ENCODE measurements at places on chromosomes 4 and X.
A peak's percentile ranks its signal among the peaks of the same experiment; 100 is the strongest.

GRCh38 chrX:151633157-151633556 lies 62.1 kb upstream of the PRRG3 start:
- H3K4me1 ChIP-seq: no peaks in the 10 kb centered on the region
- H3K27me3 ChIP-seq: no peaks in the 10 kb centered on the region
- H3K27ac ChIP-seq: no peak overlapping the region

DNA sequence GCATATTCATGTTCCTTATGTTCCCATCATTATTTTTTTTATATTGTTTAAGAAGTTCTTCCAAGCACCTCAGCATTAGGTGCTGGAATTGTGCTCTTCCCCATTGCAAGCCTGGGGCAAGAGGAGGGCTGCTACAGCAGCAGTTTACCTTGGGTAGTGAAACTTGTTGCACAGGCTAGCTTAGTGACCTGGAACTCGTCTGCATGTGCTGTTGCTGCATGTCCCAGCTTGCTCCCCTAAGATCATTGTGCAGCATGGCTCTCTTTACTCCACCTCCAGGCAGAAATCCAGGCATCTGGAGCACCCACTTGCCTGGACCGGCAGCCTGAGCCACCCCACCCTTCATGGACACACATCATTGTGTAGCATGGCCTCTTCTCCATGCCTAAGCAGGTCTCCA lies 776.0 kb downstream of the GLUD2 start:
- H3K27ac ChIP-seq: no peak overlapping the region
- H3K4me3 ChIP-seq: no peak overlapping the region
- no peaks in the 10 kb centered on the region for H3K36me3 ChIP-seq
- H3K27me3 ChIP-seq: no peaks in the 10 kb centered on the region
- H3K4me1 ChIP-seq: no peaks in the 10 kb centered on the region

GRCh38 chr4:125140966-125141495 lies 173.7 kb upstream of the FAT4 start:
- no peaks in the 10 kb centered on the region for H3K4me1 ChIP-seq
- H3K27me3 ChIP-seq: no peaks in the 10 kb centered on the region
- H3K4me3 ChIP-seq: no peak overlapping the region

GRCh38 chrX:63525491-63525890 lies 174.4 kb upstream of the SPIN4 start:
- DNase-seq: no peak
- H3K4me1 ChIP-seq: no peaks in the 10 kb centered on the region
- no peaks in the 10 kb centered on the region for H3K27me3 ChIP-seq
- H3K36me3 ChIP-seq: no peaks in the 10 kb centered on the region
- H3K4me3 ChIP-seq: no peak overlapping the region

DNA sequence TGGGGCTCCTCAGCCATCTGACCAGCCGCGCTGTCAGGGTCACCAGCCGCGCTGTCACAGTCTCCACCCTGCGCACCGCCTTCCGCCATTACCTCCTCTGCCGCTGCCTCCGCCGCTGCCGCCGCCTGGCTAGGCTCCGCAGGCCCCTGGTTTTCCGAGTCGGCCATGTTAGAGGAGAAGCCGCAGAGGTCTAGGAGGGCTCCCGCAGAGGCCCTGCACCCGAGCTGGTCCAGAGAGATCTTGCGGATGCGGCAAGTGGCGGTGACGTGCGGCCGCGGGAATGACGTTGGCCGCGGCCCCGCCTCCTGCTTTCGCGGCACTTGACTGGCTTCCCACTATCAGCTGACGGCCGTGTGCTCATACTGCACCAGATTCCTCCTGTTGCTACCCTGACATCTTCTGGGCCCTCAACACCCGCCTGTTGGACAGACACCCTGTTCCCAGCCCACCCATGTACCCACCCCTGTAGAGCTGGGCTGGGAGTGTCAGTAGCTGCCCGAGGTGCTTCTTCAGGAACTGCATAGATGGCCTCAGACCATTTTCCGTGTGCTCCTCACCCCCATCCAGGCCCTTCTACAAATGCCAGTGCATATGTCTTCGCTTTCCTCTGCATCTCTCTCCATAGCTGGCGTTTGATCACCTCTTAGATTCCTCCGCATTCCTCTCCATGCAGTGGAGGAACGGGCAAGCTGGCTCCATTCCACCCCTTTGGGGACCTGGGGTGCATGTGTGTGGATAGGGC lies at the start of gene NAP1L5:
NAP1L5 (minus strand) TSS at position 242 of the 742 bp plus-strand sequence; CDS start at position 167, 75 bp downstream.
- peak within 1 kb of the TSS; percentile 64 for H3K4me3 ChIP-seq
- no peaks in the 10 kb centered on the region for H3K27me3 ChIP-seq
- peak within 1 kb of the TSS; percentile 56 for H3K27ac ChIP-seq
- DNase-seq: peak; percentile 55
- H3K36me3 ChIP-seq: peaks cover under 1% of the 10 kb centered on the region

- H3K27me3 ChIP-seq: peaks cover 6% of the 10 kb centered on the region
- no peaks in the 10 kb centered on the region for H3K4me1 ChIP-seq
- no peak for DNase-seq
- no peak overlapping the region for H3K4me3 ChIP-seq
These were observed 82.3 kb downstream of the ARHGAP24 start for GRCh38 chr4:85557016-85557901.

- no peaks in the 10 kb centered on the region for H3K36me3 ChIP-seq
- DNase-seq: no peak
- no peaks in the 10 kb centered on the region for H3K4me1 ChIP-seq
- no peak overlapping the region for H3K27ac ChIP-seq
- no peak overlapping the region for H3K4me3 ChIP-seq
These were observed 61.3 kb downstream of the HS3ST1 start for GRCh38 chr4:11367371-11367770.

DNA sequence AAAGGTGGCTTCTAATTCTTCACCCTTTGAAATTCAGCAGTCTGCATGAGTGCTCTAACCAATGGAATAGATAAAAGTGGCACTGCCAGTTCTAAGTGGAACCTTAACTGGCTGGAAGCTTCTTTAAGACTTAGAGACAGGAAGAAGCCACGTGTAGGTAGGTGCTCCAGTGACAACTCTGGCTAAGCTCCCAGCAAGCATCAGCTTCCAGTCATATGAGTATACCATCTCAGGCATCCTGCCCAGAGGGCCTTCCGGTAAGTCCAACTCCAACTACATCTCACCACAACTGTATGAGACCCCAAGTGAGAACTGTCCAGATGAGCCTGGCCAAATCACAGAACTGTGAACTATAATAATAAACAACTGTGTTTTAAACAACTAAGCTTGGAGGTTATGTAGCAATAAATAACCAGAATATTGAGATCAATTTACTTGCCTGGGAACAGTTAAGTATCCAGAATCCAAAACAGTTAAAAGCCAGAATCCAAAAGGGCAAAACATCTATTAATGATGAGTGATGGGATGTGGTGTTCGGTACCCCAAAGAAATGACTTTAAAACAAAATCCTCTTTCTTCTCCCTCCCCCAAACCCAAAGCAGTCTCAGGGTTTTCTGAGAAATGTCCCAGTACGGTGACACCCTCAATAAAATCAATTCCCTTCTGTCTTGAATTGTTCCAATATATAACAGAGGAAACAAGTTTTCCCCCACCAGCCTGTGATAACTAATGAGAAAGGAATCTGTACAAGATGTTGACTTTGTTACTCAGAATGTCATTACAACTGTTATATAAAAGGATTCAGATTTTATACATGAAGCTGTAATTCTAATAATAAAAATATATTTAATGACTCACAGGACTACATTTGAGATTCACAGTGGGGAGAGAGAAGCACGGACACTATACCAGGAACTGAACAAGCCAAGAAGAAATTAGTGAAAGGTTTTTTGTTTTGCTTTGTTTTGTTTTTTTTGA lies 4.2 kb downstream of the TSPAN5 start:
- peaks cover 10% of the 10 kb centered on the region for H3K4me1 ChIP-seq
- H3K4me3 ChIP-seq: no peak overlapping the region
- H3K27ac ChIP-seq: no peak overlapping the region
- no peaks in the 10 kb centered on the region for H3K27me3 ChIP-seq
- DNase-seq: no peak

- no peak for DNase-seq
- peak overlapping the region; percentile 98 for H3K27ac ChIP-seq
- peaks cover 9% of the 10 kb centered on the region for H3K4me1 ChIP-seq
- H3K4me3 ChIP-seq: peak overlapping the region; percentile 77
These were observed 1.1 kb downstream of the SLC9B2 start for GRCh38 chr4:103075435-103075893.

DNA sequence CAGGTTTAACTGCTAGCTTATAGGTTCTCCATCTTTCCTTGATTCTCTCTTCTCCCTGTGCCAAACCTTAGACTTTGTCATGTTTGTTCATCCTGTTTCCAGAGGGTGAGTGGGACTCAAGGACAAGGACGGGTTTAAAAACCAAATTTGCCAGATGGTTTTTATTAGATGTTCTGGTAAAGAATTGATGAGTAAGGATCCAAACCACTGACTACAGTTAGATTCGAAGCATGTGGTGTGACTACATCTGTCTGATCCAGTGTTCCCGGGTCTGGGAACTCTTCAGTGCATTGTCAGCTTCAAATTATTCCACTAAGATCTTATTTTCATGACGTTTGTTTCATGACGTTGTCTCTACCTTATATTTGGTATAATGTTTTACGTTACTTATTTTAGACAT lies 37.5 kb downstream of the MTMR1 start:
- no peaks in the 10 kb centered on the region for H3K4me1 ChIP-seq
- H3K36me3 ChIP-seq: no peaks in the 10 kb centered on the region
- DNase-seq: no peak

GRCh38 chr4:141541851-141542250 lies 94.5 kb upstream of the IL15 start:
- H3K27me3 ChIP-seq: no peaks in the 10 kb centered on the region
- no peaks in the 10 kb centered on the region for H3K4me1 ChIP-seq
- no peak overlapping the region for H3K4me3 ChIP-seq
- no peak overlapping the region for H3K27ac ChIP-seq

- no peaks in the 10 kb centered on the region for H3K36me3 ChIP-seq
- no peak for DNase-seq
- no peak overlapping the region for H3K27ac ChIP-seq
- H3K4me3 ChIP-seq: no peak overlapping the region
These were observed 5.8 kb upstream of the DGKQ start for GRCh38 chr4:978957-979701.

DNA sequence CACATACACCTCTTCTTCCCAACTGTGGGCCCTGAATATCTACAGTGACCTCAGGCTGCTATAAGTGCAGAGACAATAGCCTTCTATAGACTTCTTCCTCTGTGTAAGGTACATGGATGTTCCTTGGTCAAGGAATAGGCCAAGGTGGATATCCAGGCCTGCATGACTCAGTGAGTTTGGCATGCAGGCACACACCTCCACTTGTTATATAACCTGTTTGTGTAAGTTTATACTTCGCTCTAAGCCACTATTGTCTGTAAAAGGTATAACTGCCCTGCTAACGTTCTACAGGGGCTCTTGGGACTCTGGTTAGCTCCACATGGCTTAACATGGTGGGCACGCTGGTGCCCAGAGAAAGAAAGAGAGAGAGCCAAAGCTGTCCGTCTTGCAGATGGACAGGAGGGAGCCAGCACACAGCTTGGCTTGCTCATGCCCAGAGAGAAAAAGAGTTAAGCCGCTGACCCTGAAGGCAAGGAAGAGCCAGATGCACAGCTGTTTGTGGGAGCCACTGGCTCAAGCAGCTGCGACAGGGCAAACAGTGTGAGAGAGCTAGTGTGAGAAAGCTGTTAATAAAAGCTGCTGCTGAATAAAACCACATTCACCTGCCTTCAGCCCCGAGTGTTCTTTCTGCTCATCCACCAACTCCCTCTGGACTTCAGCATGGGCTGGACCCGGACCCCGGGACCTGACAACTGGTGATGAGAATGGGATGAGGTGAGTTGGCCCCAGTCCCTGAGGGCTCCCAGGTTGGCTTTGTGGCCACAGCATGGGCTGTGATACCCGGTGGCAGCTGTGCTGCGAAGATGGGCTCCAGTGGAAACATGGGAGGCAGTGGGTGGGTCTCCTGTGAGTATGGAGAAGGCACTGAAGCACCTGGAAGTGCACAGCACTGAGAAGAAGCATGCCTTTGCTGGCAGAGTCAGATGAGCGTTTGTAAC lies 44.5 kb upstream of the ZBTB33 start:
- no peak overlapping the region for H3K27ac ChIP-seq
- no peak for DNase-seq
- H3K36me3 ChIP-seq: peaks cover 3% of the 10 kb centered on the region
- no peaks in the 10 kb centered on the region for H3K4me1 ChIP-seq

DNA sequence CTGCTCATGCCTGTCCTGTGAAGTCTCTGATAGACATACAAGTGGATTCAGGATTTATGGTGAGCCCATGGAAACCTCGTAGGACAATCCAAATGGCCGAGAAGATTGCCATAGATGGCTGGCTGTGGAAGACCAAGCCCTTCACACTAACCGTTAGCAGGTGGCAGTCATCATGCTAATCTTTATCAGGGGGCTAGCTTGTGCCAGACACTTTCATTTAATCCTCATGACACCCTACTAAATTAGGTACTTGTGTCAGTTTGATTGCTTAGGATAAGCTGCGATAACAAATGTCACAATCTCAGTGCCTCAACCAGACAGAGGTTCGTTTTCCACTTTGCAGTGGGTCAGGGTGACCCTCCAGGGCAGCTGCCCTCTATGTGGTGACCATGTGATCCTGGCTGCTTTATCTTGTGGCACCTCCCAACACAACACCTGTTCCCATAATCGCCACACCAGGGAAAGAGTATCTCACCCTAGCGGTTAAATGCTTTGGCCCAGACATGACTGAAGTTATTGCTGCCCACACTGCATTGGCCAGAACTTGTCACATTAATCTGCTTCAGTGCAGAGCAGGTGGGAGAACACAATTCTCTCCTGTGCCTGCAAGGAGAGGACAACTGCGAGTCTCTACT lies 60.8 kb downstream of the REPS2 start:
- no peaks in the 10 kb centered on the region for H3K27me3 ChIP-seq
- no peak overlapping the region for H3K27ac ChIP-seq
- no peak overlapping the region for H3K4me3 ChIP-seq
- DNase-seq: no peak

DNA sequence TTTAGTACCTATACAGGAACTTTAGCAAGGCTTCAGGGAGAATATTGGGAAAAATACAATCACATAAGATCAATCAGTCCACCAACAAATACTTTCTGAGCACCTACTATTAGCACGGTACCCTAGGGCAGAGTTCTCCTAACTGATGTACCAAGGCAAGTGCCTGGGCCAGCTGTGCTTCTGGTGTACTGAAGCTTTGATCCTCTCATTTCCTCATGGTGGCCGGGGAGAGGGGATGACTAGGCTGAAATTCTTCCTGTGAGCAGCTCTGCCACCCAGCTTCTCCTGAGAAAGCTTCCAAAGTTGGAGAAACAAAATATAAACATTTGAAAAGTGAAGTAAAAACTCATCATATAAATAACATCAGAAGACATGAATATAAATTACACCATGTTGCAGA lies 49.3 kb upstream of the ATOH1 start:
- H3K27me3 ChIP-seq: no peaks in the 10 kb centered on the region
- no peak for DNase-seq
- no peak overlapping the region for H3K4me3 ChIP-seq
- H3K4me1 ChIP-seq: no peaks in the 10 kb centered on the region

GRCh38 chrX:132333351-132333750 lies 114.1 kb upstream of the RAP2C start:
- H3K4me3 ChIP-seq: no peak overlapping the region
- H3K27me3 ChIP-seq: no peaks in the 10 kb centered on the region
- H3K4me1 ChIP-seq: no peaks in the 10 kb centered on the region
- H3K27ac ChIP-seq: no peak overlapping the region
- no peak for DNase-seq

- DNase-seq: no peak
- no peaks in the 10 kb centered on the region for H3K27me3 ChIP-seq
- H3K36me3 ChIP-seq: no peaks in the 10 kb centered on the region
These were observed 756 bp downstream of the PABPC5 start for GRCh38 chrX:91435395-91435794.

All from T-cell (primary cell).